ENCODE measurements at places on chromosomes 2 and 18. TPM values are rescaled to one million over a fixed set of nuclear protein-coding genes. Genes with fewer than 3 reads are reported as not detected.
A peak's percentile ranks its signal among the peaks of the same experiment; 100 is the strongest.

DNA sequence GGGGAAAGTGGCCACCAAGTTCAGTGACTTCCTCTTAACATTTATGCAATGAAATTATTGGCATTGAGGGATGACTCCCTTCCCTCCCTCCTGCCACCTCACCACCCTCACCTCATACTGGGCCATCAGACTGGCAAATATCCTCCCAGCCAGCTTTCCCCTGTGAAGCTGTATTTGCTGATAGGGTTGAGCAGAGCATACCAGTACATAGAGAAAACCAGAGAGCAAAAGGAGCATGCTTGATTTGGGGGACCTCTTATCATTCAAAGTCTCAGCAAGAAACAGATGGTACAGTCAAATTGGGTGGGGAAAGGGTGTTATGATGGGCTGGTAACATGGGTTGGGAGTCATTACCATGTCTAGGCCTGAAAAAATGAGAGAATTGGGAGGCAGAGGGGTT lies 19.1 kb upstream of the B3GNT2 start:
- DNase-seq: no peak

- DNase-seq: peak; percentile 28
These were observed 23.4 kb downstream of the NEMP2 start for GRCh38 chr2:190511104-190511503.

- DNase-seq: no peak
These were observed 41.4 kb downstream of the CRIM1 start for GRCh38 chr2:36396878-36397539.

DNA sequence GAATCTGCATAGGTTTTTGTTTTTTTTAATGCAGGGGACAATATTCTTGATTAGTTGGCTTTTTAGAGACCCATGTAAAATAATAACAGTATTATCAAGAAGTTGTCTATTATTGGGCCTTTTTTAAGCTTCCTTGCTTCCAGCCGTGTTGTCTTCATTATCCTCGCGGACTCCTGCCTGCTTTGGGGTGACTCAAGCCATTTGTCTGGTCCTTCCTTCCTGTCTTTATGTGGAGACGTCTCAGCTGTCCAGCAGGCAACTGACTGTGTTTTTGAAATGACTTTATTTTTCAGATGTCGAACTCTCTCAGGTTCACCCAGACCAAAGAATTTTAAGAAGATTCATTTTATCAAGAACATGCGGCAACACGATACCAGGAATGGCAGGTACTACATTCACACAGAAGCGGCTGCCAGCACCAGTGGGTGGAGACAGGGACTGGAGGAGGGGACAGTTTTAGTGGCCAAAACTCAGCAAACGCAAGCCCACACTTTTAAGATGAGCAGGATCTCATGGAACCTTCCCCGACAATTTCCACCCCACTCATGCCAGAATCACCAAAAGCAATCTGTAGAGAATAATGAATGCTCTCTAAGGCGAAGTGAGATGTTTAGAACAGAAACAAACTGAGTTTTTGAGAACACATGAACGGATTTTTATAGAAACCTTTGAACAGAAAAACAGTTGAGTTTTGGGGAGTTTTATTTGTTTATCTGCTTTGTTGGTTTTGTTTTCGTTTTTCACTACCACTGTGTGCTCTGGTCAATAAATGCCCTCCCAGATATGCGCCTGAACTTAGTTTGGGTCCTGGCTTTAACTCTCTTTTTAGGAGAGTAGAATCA lies 59.1 kb downstream of the CABLES1 start:
- no peak for DNase-seq

- DNase-seq: no peak
These were observed at the start of gene SULT1C3 for GRCh38 chr2:108239786-108240185. TSS of gene SULT1C3 (plus strand) at chr2:108239968. CDS start at chr2:108247195, 7,227 bp downstream.

The MEIS1 gene
- polyA plus RNA-seq: 164 TPM

All from left kidney (tissue), 8 donors.